ENCODE measurements at places on chromosomes 11 and 22. TPM values are rescaled to one million over a fixed set of nuclear protein-coding genes. Genes with fewer than 3 reads are reported as not detected.

Gene ISX
- not detected for polyA plus RNA-seq

- H3K4me3 ChIP-seq = no peak within 1 kb of the TSS
- DNase-seq = no peak
- no peak within 1 kb of the TSS for H3K27ac ChIP-seq
- H3K4me1 ChIP-seq = no peaks in the 10 kb centered on the region
- H3K36me3 ChIP-seq = peaks cover 7% of the 10 kb centered on the region
Measured at GRCh38 chr22:23579870-23580575, at the start of gene IGLL1. Gene IGLL1 (minus strand): TSS chr22:23580290. CDS start chr22:23580190, 100 bp downstream.

DNA sequence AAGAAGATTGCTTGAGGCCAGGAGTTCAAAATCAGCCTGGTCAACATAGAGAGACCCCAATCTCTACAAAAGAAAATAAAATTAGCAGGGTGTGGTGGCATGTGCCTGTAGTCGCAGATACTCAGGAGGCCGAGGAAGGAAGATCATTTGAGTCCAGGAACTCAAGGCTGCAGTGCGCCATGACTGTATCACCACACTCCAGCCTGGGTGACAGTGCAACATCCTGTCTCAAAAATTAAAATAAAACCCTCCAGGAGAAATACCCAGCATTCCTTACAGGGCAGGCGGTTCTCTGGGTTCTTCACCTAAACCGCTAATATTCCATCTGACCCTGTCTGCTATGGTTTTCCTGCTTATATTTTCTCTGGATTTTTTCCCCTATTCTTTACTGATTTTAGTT is 13.5 kb downstream of the TCF20 start:
- no peak overlapping the region for H3K4me3 ChIP-seq
- no peak overlapping the region for H3K27ac ChIP-seq
- H3K36me3 ChIP-seq = no peaks in the 10 kb centered on the region
- no peak for DNase-seq
- no peaks in the 10 kb centered on the region for H3K4me1 ChIP-seq

- DNase-seq = no peak
- H3K36me3 ChIP-seq = no peaks in the 10 kb centered on the region
- H3K27me3 ChIP-seq = no peaks in the 10 kb centered on the region
Measured at GRCh38 chr11:97567801-97568200, 1178.0 kb downstream of the JRKL start.

Data from spinal cord (tissue), 10 donors.